ENCODE measurements at places on chromosomes 3 and 15.

GRCh38 chr3:48140936-48141603 is 47.1 kb downstream of the CDC25A start:
- no peak for DNase-seq

DNA sequence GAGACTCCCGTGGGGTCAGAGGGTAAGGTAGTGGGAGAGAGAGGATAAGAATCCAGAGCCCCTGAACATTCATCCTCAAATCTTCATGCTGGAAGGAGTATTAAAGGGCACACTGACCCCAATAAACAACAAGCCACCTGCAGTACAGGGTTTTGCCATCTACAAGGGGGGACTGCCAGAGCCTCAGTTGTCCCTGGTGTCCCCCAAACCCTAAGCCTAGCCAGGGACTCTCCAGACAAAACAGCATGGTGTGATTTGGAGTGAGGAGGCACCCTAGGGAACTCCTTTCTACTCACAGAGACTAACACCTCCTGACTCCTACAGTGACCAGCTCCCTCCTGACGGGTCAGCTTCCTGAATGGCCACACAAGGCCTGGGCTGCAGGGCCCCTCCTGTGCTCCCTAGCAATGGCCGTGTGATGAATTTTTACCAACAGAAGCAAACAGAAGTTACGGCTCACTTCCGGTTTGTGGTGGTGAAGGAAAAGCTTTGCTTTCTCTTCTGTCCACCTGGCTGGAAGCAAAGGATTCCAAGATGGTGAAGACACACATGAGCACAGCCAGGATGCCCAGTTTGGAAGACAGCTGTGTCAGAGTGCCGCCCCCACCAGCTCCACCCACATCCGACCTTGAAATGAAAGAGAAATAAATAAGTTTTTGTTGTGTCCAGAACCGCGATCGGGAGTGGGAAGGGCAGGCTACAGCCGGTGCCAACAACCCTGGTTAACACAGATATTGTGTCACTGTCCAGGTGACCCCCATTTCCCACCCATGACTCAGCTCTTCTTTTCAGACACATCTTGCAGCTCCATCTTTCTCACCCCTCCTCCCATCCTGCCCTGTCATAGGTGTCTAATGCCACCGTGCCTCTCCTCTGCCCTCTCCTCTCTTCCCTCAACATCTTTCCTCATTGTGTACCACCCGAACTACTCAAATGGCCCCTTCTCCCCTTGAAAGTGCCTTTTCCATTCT is 69.6 kb upstream of the ATP13A3 start:
- no peak for DNase-seq

DNA sequence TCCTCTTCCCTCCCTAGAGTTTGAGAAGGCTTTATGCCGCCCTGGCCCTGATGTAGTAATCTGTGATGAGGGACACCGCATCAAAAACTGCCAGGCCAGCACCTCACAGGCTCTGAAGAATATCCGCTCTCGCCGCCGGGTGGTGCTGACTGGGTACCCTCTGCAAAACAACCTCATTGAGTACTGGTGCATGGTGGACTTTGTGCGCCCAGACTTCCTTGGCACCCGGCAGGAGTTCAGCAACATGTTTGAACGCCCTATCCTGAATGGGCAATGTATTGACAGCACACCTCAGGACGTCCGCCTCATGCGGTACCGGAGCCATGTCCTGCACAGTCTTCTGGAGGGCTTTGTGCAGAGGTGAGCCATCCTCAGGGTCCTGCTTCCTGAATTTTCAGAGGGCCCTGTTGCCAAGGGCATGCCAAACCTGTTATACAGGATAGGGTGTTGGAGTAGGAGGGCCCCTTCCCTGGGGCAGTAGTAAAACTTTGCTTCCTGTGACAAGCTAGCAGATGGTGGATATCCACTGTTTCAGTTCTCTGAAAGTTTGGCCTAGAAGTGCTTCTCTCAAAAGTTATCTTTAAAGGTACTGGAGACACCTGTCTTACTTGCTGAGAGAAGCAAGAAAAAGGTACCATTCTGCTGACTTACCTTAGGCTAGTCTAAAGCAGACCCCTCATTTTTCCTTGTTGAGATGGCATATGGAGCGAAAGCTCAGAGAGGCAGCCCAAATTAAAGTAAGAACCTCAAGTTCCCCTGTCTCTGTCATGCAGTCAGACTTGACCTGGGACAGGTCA is 33.7 kb upstream of the TEX264 start:
- DNase-seq: no peak

DNA sequence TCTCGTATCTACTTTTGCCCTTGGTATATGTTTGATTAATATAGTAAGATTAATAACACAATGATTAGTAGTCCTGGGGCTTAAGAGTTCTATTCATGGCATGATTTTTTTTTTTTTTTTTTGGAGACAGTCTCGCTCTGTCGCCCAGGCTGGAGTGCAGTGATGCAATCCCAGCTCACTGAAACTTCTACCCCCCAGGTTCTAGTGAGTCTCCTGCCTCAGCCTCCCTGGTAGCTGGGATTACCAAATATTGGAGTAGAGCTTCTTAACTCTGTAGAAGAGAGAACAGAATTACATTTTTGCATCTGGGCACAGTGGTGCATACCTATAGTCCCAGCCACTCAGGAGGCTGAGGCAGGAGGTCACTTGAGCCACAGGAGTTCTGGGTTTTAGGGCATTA is 58.9 kb downstream of the RAB7A start:
- DNase-seq: no peak

- no peak for DNase-seq
These were observed 132.1 kb upstream of the TMC3 start for GRCh38 chr15:81506071-81506470.

- DNase-seq: no peak
These were observed 41.1 kb downstream of the HEG1 start for GRCh38 chr3:125014570-125015179.

DNA sequence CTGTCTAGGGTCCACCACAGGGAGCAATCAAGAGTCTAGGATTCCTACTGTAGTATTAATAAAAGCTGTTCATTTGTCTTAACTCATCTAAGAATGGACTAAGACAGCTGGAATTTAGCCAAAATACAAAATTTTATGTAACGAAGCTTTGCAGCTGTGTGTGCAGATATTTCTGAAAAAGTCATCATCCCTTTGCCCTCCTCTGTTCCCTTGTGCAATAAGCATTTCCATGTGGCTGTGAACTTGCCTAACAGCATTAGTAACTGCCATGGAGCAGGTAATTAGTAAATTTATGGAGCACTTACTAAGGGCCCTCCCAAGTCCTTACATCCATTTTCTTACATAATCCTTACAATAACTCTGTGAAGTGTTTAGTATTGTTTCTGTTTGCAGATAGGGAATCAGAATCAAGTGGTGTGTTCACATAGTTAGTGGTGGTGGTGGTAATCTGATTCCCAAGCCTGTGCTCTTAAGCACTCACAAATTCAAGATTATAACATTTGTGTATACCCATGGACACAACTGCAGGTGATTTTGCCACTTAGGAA is 114.5 kb downstream of the RARB start:
- DNase-seq: peak; percentile 3

- no peak for DNase-seq
These were observed 264.0 kb upstream of the NSMCE3 start for GRCh38 chr15:29533647-29534046.

Measured in NCI-H2029 (cell line).